ENCODE measurements at places on chromosomes 6 and 20. TPM values are rescaled to one million over a fixed set of nuclear protein-coding genes. Genes with fewer than 3 reads are reported as not detected.

DNA sequence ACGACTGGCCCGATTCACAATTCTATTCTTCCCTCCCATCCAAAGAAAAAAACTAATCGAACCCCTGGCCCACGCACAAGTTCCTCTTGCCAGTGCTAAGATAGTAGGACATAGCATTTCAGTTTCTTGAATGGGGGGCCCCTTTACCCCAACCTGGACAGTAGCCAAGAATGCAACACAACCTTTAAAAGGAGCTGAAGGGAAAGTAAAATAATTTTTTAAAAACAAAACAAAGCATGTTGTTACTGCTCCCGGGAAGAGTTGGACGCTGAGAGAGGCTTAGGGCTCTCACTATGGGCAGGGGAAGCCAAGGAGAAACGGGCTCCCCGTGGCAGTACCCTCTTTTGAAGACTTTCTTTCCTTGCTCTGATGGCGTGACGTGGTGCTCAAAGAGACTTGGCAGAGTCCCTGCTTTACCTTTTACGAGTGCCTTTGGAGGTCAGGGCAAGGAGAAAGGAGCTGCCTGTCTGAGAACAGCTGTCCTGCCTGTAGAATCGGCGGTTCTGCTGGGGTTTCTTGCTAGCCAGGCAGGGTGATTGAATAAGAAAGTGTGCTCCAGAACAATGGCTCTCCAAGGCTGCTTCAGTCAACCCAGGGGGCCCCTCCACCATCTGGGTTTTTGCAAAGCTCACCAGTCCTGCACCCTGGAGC lies 5.8 kb downstream of the TFAP2C start:
- no peak overlapping the region for H3K4me3 ChIP-seq
- no peak for DNase-seq
- H3K36me3 ChIP-seq: no peaks in the 10 kb centered on the region

- peak overlapping the region; percentile 80 for H3K4me3 ChIP-seq
- DNase-seq: peak; percentile 53
- peaks cover 56% of the 10 kb centered on the region for H3K4me1 ChIP-seq
- H3K27ac ChIP-seq: peak overlapping the region; percentile 89
- H3K27me3 ChIP-seq: no peaks in the 10 kb centered on the region
Observed at GRCh38 chr6:144335914-144336313, 50.8 kb downstream of the UTRN start.

GRCh38 chr6:2970753-2971419 lies 481 bp downstream of the SERPINB6 start:
- H3K36me3 ChIP-seq: peaks cover 11% of the 10 kb centered on the region
- H3K4me3 ChIP-seq: peak overlapping the region; percentile 86
- peaks cover 2% of the 10 kb centered on the region for H3K27me3 ChIP-seq
- H3K27ac ChIP-seq: peak overlapping the region; percentile 82

- no peaks in the 10 kb centered on the region for H3K36me3 ChIP-seq
- DNase-seq: no peak
- no peak overlapping the region for H3K27ac ChIP-seq
- H3K27me3 ChIP-seq: no peaks in the 10 kb centered on the region
- no peak overlapping the region for H3K4me3 ChIP-seq
Observed at GRCh38 chr6:128233531-128233930, 286.9 kb downstream of the PTPRK start.

- H3K4me3 ChIP-seq: no peak overlapping the region
- H3K4me1 ChIP-seq: no peaks in the 10 kb centered on the region
- H3K27ac ChIP-seq: no peak overlapping the region
- H3K27me3 ChIP-seq: peaks cover 4% of the 10 kb centered on the region
- DNase-seq: no peak
Observed at GRCh38 chr6:1182722-1183521, 129.0 kb upstream of the FOXQ1 start.

- no peaks in the 10 kb centered on the region for H3K4me1 ChIP-seq
- no peak overlapping the region for H3K27ac ChIP-seq
- no peak overlapping the region for H3K4me3 ChIP-seq
- no peaks in the 10 kb centered on the region for H3K36me3 ChIP-seq
- H3K27me3 ChIP-seq: peaks cover 11% of the 10 kb centered on the region
Observed at GRCh38 chr20:53303413-53303760, 290.3 kb downstream of the ZNF217 start.

DNA sequence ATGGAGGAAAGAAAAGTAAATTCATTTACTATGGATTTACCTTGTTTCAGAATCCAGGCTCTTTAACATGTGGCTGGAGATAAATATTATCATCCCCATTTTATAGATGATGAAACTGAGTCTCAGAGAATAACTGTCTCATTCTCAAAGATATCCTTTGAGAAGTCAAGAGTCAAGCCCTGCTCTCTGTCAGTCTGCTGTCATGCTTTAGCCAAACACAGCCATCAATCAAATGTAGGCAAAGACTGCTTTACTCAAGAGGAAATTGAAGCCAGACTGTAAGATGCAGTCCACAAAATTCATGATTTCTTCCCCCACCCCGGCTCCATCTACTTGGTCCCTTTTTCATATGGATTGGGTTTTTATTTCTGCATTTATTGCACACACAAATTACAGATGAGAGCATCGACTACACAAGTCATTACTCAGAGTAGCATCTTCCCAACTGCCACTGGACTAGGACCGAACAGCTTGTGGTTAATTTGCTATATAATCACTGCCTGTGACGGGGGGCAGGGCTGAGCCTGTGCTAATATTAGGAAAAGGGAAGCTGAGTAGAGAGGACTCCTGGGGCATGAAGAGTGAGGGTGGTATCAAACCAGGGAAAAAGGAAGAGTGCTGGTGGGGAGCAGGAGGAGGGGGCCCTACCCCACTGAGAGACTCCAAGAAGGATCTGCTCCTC lies 102.7 kb upstream of the TOP1 start:
- H3K36me3 ChIP-seq: no peaks in the 10 kb centered on the region
- H3K27me3 ChIP-seq: peaks cover 17% of the 10 kb centered on the region
- no peak overlapping the region for H3K4me3 ChIP-seq
- H3K27ac ChIP-seq: no peak overlapping the region
- no peak for DNase-seq

GRCh38 chr6:45687570-45687969 lies 309.8 kb upstream of the SUPT3H start:
- H3K27ac ChIP-seq: no peak overlapping the region
- DNase-seq: no peak
- no peak overlapping the region for H3K4me3 ChIP-seq
- no peaks in the 10 kb centered on the region for H3K27me3 ChIP-seq

DNA sequence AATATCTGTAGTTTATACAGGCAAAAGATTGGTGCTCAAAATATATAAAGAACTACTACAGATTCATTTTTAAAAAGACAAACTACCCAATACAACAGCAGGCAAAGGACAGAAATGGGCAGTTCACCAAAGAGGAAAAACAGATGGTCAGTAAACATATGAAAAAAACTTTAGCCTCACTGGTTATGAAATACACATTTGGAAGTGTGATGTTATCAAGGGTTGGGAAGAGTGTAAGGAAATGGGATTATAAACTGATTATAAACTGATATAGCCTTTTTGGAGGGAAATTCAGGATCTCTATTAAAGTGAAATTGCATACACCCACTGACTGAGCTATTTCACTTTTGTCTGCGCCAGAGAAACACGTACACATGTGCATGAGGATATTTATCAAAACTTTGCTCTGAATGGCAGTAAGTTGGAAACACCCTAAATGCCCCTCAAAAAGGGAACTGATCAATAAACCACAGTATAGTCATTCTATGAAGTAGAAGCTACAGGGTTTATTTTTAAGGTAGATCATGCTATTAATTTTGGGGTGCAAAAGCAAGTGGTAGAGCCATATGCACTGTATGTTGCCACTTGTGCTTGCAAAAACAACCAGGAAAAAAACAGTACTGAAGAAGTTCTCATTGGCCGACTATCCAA lies 32.2 kb upstream of the ARFGEF2 start:
- H3K27me3 ChIP-seq: peaks cover 25% of the 10 kb centered on the region
- H3K4me1 ChIP-seq: no peaks in the 10 kb centered on the region
- H3K36me3 ChIP-seq: no peaks in the 10 kb centered on the region
- no peak overlapping the region for H3K27ac ChIP-seq

- no peaks in the 10 kb centered on the region for H3K27me3 ChIP-seq
- no peak overlapping the region for H3K4me3 ChIP-seq
- no peaks in the 10 kb centered on the region for H3K4me1 ChIP-seq
- no peak for DNase-seq
- H3K36me3 ChIP-seq: no peaks in the 10 kb centered on the region
- no peak overlapping the region for H3K27ac ChIP-seq
Observed at GRCh38 chr6:15096894-15097837, 148.7 kb upstream of the JARID2 start.

DNA sequence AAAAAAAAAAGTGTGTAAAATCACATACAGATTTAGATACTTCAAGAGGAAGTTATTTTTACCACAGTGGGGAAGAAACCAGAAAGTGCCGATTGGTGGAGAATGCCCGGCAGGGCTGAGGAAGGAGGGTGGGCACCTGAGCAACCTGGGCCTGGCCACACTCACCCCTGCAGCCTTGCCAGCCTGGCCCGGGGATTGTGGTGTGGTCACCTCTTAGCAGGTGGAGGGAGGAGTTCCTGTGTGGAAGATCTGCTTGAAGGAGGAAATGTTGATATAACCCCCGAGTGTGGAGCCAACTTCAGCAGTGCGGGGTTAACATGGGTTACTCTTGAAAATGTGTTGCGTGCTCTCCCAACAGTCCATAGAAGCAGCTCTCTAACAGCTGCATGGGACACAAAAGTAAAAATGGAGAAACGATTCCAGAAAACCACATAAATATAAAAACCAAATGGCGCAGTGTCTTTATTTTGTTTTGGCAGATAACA lies 14.7 kb downstream of the UST start:
- peaks cover 32% of the 10 kb centered on the region for H3K27me3 ChIP-seq
- H3K36me3 ChIP-seq: no peaks in the 10 kb centered on the region
- H3K27ac ChIP-seq: peak overlapping the region; percentile 79

DNA sequence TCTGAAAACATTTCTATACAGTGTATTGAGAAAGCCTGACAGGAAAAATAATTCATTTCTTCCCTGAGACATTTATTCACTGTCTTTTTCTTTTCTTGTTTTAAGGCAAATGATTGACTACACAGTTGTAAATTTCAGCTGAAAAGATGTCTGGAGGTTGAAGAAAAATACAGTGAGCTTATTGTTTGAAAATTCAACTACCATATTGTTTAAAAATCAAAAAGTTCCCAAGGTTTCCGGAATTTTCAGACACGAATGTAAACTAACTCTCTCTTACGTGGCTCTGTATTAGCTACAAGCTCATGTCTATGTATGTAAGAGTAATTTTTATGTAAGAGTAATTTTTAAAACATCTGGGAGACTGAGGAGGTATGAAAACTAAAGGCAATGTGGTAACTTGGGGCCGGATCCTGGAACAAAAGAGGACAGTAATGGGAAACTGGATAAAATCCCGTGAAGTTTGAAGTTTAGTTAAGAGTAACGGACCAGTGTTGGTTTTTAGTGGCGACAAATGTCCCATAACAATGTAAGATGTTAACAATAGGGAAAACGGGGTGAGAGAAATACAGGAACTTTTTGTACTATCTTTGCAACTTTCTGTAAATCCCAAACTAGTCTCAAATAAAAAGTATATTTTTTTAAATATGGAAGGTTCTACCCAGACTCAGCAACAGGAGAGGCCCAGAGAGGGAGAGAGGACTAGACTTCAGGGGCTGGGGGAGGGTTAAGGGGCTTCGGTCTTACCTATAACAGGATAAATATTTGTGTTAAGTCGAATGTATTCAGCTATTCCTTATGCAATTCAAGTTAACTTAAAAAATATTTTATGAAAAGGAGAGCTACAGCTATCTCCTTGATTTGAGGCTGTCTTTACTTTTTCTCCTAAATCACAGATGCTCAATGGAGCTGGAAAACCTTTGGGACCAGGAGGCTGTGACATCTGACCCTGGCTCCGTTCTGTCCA lies 1.3 kb downstream of the PTGIS start:
- peaks cover 9% of the 10 kb centered on the region for H3K36me3 ChIP-seq
- H3K4me3 ChIP-seq: peak overlapping the region; percentile 31
- H3K27me3 ChIP-seq: peaks cover 38% of the 10 kb centered on the region
- DNase-seq: no peak
- H3K4me1 ChIP-seq: peaks cover 28% of the 10 kb centered on the region

DNA sequence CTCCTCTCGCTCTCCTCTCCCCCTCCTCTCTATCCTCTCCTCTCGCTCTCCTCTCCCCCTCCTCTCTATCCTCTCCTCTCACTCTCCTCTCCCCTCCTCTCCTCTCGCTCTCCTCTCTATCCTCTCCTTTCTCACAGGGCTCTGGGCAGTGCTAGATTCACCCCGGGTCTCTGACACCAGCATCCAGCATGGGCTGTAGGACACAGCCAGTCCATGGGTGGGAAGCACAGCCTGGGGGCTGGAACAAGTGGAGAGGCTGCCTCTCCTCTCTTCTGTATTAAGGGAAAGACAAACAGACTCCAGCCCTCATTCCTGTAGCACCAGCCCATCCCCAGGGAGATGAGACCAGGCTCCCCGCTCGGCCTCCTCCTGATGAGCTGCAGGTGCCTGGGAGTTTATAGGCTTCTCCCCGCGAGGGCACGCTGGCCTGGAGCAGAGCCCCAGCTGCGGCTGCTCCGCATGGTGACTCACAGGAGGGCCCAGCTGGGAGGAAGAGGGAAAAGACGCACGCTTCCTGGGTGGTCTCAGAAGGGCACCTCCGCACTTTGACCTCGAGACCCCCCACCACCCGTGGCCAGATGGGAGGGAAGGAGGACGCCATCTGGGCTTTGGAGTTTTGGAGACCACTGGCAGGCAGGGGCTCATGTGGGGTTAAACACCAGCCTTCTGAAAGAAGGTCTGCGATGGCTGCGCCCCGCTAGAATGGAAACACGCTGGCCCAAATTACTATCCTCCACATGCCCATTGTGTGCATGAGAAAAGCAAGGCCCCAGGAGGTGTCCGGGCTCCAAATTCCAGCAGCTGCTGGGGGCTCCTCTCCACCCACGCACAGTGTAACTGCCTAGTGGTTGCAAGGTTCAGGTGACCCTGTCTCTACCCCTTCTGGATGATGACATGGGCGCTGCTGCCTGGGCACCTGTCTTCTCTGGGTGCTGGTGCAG lies 68.0 kb downstream of the BMP7 start:
- H3K27ac ChIP-seq: no peak overlapping the region
- no peak for DNase-seq
- H3K36me3 ChIP-seq: no peaks in the 10 kb centered on the region
- no peak overlapping the region for H3K4me3 ChIP-seq
- H3K27me3 ChIP-seq: no peaks in the 10 kb centered on the region
- H3K4me1 ChIP-seq: no peaks in the 10 kb centered on the region

RIN2 gene
- total RNA-seq: not detected

OPRM1 gene
- total RNA-seq: not detected

SLC17A1 gene
- not detected for total RNA-seq
